CMK (cell line): ENCODE measurements at places on chromosomes 11 and 22.
A peak's percentile ranks its signal among the peaks of the same experiment; 100 is the strongest.

DNA sequence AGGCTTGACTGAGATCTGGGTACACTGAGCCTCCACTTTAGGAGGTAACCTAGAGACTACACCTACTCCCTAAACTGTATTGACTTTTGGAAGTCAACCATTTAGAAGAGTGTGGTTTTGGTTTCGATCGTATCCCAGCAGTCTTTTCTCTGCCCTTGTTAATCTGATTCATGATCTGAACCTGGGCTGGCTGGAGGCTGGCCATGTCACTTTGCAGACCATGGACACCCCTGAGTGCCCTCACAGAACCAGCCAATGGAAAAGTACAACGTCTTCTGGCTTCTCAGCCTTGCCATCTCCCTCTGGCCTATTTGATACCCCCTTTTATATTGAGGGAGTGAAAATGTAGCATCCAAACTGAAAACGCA is 10.8 kb downstream of the EHF start:
- DNase-seq = no peak

DNA sequence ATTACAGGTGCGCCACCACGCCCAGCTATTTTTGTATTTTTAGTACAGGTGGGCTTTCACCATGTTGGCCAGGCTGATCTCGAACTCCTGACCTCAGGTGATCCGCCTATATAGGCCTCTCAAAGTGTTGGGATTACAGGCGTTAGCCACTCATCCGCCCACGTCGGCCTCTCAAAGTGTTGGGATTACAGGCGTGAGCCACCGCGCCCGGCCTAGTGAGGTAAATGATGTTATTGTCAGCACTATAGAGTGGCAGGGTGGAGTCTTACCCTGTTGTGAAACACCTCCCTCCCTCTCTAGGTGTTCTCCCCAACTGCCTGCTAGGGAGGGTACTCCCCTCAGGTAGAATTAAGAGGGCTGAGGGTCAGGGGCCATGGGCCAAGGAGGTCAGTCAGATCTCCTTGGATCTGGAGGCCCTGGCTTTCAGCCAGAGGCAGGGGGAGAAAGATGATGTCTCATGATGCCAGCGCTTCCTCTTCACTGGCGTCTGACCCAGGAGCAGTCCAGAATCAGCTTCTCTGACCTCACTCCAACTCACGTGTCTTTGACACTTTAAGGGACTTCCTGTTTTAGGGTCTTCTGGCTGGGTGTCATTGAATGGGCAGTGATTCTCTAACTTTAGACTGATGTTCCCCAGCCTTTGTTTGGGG is 2.0 kb downstream of the GGA1 start:
- peak; percentile 48 for DNase-seq

DNA sequence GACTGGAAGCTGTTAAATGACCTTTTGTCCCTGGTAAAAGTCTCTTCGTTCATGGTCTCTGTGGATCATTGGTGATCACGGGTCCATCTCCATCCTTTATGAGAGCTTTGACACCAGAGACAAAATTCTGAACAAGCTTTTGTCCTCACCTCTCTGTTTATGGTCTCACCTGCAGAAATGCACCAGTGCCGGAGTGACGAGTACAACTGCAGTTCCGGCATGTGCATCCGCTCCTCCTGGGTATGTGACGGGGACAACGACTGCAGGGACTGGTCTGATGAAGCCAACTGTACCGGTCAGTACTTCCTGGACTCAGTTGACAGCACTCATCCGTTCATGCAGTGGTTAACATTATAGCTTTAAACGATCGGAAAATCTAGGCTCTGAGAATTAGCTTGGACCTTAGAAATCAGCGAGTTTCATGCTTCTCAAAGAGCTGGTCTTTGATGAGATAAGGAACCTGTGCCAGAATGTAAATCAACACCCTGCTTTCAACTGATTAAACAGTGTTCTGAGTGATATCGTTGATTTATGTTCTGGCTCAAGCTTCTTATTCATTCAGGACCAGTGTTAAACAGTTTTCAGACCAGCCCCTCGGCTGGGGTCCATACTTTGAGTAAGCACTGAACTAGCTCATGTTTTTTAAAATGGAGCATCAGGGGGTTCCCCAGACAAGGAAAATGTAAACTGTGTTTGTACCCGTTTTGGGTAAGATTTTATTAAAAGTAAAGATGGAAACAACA is 124.5 kb upstream of the SORL1-AS1 start:
- DNase-seq = no peak

DNA sequence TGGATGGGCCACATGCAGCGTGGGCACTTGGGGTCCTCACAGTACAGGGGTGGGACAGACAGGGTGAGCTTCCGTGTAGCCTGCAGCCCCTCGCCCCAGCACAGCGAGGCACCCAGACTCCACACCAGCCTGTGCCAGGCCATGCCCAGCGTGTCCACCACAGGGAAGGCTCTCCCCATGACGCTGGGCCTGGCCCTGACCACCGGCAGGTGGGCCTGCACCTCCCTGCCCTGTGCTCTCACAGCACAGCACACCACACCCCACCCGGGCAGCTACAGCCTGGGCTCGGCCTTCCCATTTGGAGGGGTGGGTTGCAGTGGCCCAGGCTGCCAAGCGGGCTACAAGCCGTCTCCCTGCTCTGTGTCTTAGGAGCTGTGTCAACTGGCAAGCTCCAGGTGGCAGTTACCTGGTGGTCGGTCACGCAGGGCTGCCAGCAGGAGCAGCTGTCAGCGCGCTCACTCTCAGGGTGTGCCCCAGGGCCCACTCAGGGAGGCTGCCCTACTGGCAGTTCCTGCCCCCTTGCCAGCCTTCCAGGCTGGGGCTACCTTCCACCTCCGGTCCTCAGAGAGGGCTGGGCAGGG is 4.6 kb downstream of the MOB2 start:
- no peak for DNase-seq

DNA sequence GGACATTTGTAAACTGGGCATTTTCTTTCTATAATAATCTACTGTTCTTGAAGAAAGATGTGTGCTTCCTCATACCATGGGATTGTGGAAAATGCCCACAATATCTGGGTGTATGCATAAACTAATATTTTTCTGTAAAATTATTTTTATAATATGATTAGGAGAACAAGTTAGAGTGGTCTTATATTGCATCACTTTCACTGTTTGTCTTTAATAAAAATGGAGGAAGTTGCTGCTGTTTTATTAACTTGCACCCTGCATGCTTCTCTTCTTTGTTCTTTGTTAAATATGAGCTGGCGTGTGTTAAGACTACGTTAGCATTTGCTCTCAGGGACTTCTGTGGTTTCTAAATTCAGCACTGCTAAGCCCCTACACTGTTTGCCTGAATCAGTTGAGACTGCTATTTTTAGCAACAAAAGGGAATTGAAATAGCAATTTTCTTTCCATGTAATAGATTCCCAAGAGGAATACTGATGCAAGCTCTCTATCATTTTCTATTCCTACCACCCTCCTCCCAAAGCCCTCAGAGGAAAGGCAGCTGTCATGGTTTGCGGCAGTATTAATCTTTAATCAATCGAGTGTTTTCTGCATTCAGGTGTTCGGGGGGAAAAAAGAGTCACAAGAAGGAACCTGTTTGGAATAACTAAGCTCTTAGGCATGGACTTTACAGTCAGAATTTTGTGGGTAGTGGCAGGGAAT is 56.1 kb downstream of the HSD17B12 start:
- no peak for DNase-seq

DNA sequence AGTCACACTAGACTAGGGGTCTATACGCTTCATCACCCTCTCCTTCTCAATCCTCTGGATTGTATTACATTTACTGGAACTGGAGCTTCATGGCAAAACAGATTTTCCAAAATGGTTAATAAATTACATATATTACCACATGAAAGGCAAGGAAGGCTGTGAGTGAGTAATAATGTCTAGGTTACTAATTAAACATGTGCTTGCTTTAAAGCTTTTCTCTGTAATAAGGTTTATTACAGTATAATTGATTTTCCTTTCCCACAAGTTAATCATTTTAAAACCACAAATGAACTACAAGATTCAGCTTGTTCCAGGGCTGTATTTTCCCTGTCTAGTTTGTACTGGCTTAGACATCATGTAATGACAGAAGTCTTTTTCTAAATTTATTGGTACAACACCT is 25.6 kb downstream of the MMP13 start:
- no peak for DNase-seq

- DNase-seq = no peak
These were observed 29.0 kb downstream of the ANKRD42 start for GRCh38 chr11:83222499-83222898.

- no peak for DNase-seq
These were observed 679 bp upstream of the SSH3 start for GRCh38 chr11:67302571-67303131.

GRCh38 chr11:63670096-63670432 is 1.1 kb downstream of the ATL3 start:
- DNase-seq = no peak

DNA sequence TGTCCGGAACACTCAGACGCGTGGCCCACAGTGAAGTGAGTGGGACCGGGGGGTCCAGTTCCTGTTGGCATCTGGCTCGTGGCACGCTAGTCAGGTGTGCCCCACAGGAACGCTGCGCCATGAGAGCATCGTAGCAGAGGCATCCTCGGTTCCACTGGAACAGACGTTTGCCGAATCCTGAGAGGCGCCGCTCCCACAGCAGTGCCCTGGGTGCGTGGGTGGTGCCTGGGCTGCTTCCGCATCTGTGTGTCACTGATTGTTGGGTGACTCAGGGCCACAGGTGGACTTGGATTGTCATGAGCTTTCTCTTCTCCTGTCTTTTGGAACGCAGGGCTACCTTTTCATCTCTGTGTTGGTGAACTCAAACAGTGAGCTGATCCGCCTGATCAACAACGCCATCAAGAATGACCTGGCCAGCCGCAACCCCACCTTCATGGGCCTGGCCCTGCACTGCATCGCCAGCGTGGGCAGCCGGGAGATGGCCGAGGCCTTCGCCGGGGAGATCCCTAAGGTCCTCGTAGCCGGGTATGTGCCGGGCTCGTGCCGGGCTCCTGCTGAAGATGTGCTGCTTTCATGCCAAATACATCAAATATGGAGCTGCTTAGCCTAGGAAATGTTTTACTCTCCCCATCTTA is 46.2 kb downstream of the AP2A2 start:
- no peak for DNase-seq

- DNase-seq = peak; percentile 14
These were observed 534 bp downstream of the RBFOX2 start for GRCh38 chr22:36027935-36028645.

- DNase-seq = no peak
These were observed 6.6 kb downstream of the CBX6 start for GRCh38 chr22:38865201-38866023.

GRCh38 chr11:110447897-110448745 is 18.4 kb downstream of the FDX1 start:
- no peak for DNase-seq

GRCh38 chr11:68741463-68741862 is 9.9 kb downstream of the TESMIN start:
- DNase-seq = no peak

DNA sequence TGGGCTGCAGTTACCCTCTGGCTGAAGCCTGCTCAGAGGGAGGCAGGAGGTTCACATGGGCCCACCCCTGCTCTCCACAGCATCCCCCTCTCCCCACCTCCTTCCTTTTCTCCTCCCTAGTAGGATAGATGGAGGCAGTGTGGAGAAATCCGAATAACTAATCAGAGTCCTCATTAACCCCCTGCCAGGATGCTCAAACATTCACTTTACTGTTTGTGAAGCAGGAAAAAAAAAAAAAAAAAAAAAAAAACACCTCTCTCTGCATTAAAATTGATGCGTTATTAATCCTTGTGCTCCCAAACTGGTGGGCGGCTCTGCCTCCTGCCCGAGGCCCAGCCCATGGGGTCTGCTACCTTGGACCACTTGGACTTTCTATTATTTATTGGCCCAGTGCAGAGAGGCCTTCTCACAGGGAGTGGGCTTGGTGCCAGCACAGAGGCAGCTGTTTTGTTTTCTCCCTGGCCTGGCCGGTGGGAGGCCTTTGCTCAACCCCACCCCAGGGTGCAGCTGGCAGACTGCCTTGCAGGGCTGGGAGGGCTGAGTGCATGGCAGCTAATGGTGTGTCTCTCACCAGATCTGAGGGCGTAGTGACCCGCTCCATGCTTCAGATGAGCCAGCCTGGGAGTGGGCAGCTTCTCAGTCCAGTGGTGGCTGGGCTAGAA is 150.7 kb downstream of the PKNOX2 start:
- DNase-seq = no peak

- no peak for DNase-seq
These were observed 203.6 kb upstream of the SESN3 start for GRCh38 chr11:95434489-95435057.
